GM19239 (cell line): ENCODE measurements at places on chromosomes 13 and 19.
A peak's percentile ranks its signal among the peaks of the same experiment; 100 is the strongest.

DNA sequence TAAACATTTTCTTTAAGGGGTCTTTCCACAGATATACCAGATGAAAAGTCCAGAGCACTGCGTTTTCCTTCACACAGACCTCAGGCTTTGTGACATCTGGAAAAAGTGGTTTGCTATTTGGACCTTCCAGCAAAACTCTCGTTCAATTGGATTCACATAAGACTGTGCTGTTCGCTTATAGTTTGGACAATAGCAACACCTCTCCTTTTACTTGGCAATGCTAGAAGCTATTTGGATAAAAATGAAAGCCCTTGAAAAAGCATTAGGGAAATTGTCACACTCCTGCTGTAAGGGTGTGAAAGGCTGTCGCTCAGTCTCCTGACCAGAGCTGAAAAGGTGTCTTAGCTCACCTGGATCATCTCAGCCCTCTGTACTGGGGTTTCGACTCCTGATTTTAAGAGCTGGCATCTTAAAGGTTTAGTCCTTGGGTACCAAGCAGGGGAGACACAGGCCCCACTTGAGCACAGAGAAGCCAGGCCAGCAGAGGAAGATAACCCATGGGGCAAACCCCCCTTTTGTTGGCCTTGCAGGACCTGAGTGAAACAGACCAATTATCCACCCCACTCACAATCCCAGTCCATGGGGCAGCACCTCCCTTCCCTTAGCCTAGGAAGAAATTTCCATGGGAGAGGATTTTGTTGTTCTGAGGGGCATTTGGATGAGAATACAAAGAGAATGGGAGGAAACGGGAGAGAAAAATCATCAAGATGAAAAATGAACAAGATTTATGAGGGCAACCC, 257.6 kb downstream of the DLEU7 start:
- no peak for DNase-seq

- no peak for DNase-seq
Measured at GRCh38 chr13:75932636-75933035, 296.5 kb downstream of the LMO7 start.

GRCh38 chr19:4472174-4472974, at the start of gene HDGFL2:
HDGFL2 (plus strand) TSS chr19:4472297; CDS start chr19:4472351, 54 bp downstream.
- DNase-seq: peak; percentile 98

GRCh38 chr19:32811151-32811550, 58.4 kb downstream of the SLC7A9 start:
- no peak for DNase-seq

- no peak for DNase-seq
Measured at GRCh38 chr19:4164262-4164661, 10.8 kb downstream of the CREB3L3 start.

GRCh38 chr13:43988302-43988701, 108.6 kb downstream of the LACC1 start:
- DNase-seq: no peak

- no peak for DNase-seq
Measured at GRCh38 chr19:5681391-5682106, 722 bp downstream of the HSD11B1L start.

- DNase-seq: no peak
Measured at GRCh38 chr13:46149272-46150133, 32.5 kb downstream of the LCP1 start.

DNA sequence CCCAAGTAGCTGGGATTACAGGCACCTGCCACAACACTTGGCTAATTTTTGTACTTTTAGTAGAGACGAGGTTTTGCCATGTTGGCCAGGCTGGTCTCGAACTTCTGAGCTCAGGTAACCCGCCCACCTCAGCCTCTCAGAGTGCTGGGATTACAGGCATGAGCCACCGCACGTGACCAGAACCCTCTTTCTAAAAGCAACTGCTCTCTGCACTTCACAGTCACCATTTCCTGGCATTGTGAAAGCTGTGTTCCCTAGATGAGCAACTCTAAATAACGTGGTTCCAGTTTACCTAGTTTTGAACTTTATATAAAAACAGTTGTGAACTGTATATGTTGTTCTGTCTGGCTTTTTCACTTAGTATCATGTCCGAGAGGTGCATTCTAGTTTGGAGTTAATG, 152.9 kb downstream of the SIPA1L3 start:
- DNase-seq: peak; percentile 58

- no peak for DNase-seq
Measured at GRCh38 chr19:19207637-19208572, 3.9 kb upstream of the NCAN start.

DNA sequence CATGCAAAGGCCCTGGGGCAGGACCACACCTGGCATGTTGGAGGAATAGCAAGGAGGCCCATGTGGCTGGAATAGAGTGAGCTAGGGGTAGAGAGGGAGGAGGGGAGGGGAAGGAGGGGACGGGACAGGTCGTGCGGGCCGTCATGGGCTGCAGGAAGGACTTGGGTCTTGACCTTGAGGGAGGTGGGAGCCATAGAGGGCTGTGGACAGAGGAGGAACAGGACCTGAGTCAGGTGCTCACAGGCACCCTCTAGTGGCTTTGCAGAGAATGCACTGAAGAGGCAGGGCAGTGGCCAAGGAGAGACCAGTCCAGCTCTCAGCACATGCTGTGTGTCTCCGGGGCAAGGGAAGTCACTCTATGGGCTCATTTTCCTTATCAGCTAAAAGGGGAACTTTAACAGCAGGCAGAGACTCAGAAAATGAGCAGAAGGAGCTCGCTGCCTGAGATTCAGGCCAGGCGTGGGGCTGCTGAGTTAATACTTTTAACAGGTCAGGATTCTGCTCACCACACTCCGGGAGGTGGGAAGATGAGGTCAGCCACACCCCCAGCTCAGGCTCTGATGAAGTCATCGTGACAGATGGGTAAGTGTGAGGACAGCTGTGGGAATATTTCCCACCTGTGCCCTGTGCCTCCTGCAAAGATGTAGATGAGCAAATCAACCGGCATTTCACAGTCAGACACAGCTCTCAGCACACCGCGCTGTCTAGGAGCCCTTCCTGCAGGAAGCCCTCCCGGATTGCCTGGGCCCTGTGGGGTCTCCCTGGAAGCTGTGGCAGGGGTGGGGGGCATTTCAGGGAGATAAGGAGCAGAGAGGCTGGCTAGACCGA, 6.0 kb upstream of the TNFAIP8L1 start:
- DNase-seq: peak; percentile 44

DNA sequence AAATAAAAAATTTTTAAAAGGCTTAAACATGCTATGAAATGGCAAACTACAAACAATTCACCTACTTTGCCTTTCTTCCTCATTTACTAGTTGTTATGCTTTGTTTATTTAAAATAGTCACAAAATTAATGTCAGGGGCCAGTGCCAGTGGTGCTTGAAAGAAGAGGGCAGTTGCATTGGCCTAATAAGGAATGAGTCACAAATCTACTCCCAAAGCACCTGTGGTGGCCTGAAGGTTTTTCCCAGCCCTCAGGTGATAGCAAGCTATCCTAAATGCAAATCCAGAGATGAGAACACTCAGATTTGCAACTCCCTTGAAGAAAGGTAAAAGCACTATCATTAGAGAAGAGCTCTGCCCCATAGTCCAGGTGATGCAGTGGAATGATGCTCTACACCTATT, 103.6 kb downstream of the MBNL2 start:
- DNase-seq: no peak

DNA sequence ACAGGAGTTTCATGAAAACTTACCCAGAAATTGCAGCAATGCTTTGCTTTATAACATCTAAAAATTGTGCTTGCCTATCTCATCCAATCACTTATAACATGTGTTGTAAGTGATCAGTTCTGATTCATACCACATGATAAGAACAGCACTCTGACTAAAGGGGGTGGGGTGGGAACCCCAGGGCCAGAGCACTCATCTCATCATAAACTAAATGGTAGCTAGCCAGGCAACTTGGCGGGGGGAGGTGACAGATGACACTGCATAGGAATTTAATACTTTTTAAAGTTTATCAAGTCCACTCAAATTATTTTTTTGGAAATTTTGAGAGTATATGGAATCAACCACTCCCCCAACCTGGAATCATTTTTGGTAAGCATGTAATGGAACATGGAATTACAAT, 42.1 kb downstream of the FOXO1 start:
- no peak for DNase-seq

DNA sequence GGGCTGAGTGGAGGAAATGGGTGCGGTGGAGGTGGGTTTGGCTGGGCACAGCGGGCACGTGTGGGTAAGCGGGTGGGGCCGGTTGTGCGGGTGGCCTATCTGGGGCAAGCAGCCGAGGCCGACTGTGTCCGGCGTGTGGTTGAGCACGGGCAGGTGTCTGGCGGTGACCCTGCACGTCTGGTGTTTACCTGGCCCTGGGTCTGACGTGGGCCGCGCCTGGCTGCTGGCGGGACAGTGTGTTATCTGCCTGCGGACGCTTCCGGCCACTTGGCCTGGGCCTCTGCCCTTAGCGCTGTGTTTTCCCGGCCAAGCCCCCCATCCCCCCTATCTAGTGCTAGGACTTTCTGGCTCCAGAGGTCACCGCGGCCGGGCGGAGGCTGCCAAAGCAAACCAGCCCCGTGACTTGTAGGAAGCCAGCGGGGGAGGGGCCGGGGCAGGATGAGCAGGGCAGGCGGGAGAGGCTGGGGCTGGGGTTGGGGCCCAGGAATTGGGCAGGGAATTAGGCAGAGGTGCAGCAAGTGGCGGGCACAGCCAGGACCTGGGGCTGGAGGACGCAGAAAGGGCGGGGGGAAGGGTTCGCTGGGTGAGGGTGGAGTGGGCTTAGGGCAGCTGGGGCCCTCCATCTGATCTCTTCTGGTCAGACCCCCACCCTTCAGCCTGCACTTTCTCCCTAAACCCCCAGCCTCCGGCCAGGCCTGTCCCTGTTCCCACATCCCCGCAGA, 534 bp upstream of the HPN start:
- no peak for DNase-seq

- no peak for DNase-seq
Measured at GRCh38 chr19:30367006-30367405, 5.2 kb upstream of the ZNF536 start.

GRCh38 chr13:97116754-97117153, 105.4 kb upstream of the MBNL2 start:
- DNase-seq: no peak

GRCh38 chr13:91146601-91147000, 200.9 kb upstream of the MIR17HG start:
- no peak for DNase-seq

- DNase-seq: no peak
Measured at GRCh38 chr19:6313398-6313969, 19.9 kb downstream of the ACER1 start.

DNA sequence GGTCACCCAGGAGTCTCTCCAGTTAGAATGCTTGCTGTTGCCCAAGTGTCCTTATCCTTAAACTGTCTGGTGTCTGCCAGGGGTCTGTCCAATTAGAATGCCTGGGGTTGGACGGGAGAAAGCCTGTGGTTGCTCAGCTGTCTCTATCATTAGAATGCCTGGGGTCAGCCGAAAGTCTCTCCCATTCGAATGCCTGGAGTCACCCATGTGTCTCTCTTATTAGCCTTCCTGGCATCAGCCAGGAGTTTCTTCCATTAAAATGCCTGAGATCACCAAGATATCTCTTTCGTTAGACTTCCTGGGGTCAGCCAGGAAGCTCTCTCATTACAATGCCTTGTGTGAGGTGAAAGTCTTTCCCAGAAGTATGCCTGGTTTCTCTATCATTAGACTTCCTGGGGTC, 1521.0 kb downstream of the UQCRFS1 start:
- DNase-seq: no peak

- DNase-seq: no peak
Measured at GRCh38 chr13:42702716-42703115, 78.7 kb upstream of the FAM216B start.

- no peak for DNase-seq
Measured at GRCh38 chr19:10812196-10812595, 23.8 kb downstream of the TMED1 start.

- no peak for DNase-seq
Measured at GRCh38 chr19:27805848-27806247, 1407.1 kb downstream of the UQCRFS1 start.

DNA sequence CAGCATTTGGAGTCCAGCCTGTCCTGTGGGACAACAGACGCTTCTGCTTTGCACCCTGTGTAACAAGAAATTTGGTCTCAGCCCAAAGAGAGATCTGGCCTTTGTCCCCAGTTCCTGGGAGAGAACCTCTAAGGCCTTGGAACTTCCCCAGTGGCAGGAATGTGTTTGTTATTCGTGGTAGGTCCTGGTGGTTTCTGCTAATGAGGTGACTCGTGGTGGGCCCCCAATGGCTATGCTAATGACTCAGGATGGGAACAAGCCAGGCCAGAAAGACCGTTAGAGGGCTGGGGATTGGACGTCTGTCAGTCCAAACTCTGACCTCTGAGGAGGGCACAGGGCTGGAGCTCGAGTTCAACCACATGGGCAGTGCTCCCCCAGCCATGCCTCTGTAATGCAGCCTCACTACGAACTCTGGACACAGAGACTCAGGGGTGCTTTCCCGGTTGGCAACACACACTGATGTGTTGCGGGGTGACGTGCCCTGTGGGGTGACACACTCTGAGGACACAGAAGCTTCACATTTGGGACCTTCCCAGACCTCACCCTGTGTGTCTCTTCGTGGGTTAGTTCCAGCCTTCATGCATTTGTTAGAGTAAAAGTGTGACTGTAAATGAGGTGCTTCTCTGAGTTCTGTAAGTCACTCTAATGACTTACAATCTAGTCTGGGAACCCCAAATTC, 38.9 kb downstream of the TEX29 start:
- no peak for DNase-seq

GRCh38 chr13:113849981-113850721, 13.7 kb downstream of the GAS6 start:
- no peak for DNase-seq

DNA sequence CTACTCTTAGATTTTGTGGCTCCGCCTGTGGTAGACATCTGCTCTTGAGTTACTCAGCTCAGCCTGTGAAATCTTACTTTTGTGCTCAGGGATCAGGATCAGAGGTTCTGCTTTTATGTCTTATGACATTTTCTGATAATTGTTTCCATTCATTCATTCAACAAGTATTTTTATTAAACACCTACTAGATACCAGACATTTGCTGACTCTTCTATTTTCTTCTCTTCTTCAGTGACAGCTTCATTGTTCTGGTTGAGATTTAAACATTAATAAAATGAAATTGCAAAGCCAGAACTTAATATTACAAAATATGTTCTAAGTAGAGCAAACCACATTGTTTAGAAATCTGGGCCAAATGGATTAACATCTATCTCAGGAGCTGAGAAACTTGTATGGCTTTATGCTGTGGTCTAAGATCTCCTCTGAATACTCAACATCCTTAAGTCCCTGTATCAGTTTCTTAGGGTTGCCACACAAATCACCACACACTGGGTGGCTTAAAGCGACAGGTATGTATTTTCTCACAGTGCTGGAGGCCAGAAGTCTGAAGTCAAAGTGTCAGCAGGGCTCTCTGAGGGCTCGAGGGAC, 15.8 kb upstream of the MICU2 start:
- DNase-seq: no peak

GRCh38 chr19:43452582-43452981, 12.8 kb downstream of the LYPD3 start:
- no peak for DNase-seq
